ENCODE measurements at places on chromosomes 5 and 9. TPM values are rescaled to one million over a fixed set of nuclear protein-coding genes. Genes with fewer than 3 reads are reported as not detected.

Gene PRLR
- total RNA-seq: not detected

Gene NPDC1
- 30.9 TPM for total RNA-seq

Gene PCDHGA11
- 14.5 TPM for total RNA-seq

Gene CCL28
- 2.0 TPM for total RNA-seq

Gene STPG3
- total RNA-seq: not detected

Gene BRD8
- total RNA-seq: 45.7 TPM

Gene LRRC26
- total RNA-seq: not detected

Gene PLAC8L1
- not detected for total RNA-seq

All from bladder microvascular endothelial cell (primary cell).